ENCODE measurements at places on chromosomes 16 and 17.

GRCh38 chr17:278055-278675 is 74.4 kb downstream of the RPH3AL start:
- no peak for DNase-seq

DNA sequence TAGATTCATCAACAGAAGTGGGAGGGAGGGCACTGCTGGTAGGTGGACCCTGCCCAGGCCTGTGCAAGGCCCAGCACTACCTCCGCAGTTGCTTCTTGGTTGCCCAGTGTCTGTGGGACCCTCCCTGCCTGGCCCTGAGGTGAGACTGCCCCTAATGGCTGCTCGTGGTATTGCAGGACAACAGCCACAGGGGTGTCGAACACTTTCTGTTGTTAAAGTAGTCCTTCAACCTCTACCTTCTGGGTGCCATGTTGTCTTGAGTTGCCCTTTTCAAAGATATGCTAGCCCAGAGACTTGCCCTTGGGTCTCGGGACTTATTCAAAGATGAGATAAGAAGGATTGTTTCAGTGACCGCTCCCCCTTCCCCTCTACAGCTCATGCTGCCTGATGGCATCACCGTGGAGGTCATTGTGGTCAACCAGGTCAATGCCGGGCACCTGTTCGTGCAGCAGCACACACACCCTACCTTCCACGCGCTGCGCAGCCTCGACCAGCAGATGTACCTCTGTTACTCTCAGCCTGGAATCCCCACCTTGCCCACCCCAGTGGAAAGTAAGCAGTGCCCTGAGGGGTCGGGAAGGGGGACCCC is 29.1 kb downstream of the AKAP1 start:
- peak; percentile 67 for DNase-seq

GRCh38 chr17:21517538-21518293 is 141.6 kb downstream of the KCNJ12 start:
- DNase-seq, result no peak

- no peak for DNase-seq
Observed at GRCh38 chr16:85860413-85861094, 38.4 kb upstream of the IRF8 start.

Measured in stimulated activated effector memory CD8-positive, alpha-beta T cell treated with anti-CD3 and anti-CD28 coated beads, Interleukin-12 subunit alpha, Interleukin-12 subunit beta, amount 100 ng/mL, for 72 hours (primary cell).